ENCODE measurements at places on chromosomes 4 and X.

GRCh38 chr4:154124539-154125255, 335.8 kb upstream of the SFRP2 start:
- no peak for DNase-seq

DNA sequence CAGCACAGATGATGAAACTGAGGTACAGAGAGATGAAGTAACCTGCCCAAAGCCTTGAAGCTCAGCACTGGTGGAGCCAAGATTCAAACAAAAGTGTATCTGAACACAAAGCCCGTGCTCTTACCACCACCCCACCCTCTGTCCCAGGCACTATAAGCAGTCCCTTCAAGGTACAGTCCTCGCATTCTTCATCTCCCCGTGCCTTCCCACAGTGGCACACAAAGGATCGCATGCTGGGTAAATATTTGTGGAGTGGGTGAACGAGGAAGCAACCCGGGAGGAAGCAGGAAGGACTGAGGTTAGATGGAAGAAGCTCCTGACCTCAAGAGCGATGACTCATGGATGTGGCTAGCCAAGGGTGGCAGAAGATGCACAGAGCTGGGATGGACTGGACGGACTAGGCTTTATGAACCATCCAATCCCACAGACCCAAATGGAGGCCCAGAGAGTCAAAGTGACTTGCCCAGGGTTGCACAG, 18.4 kb downstream of the IQSEC2 start:
- DNase-seq: no peak

DNA sequence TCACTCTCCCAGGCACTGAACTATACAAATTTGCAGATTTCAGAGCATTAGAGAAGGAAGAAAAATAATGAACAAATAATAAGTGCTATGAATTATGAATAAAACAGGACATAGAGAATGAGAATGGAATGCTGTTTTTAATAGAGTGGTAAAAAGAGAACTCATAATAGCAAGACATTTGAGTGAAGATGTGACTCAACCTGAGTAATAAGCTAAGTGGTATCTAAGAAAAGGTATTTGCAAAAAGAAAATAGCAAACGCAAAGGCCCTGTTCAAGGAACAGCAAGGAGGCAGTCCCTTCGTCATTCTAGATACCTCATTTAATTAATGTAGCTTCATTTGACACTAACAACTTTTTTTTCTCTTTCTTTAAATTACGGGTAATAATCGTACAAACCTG, 1910.0 kb upstream of the TENM3 start:
- no peak for DNase-seq

DNA sequence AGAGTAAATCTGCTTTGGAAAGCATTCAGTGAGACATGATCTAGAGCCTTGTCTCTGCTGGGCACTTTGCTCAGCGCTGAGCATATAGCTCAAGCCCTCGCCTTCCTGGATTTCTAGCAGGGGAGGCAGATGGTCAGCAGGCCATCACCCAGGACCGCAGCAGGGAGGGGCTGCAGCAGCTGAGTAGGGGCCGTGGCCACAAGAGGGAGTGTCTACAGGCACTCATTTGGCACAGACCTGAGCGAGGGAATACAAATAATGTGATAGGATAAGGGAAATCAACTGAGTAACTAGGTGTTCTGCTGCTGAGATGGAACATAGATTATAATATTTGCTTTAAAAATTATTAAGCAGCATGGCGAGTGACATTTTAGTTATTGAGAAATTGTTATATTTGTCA, 30.2 kb downstream of the OFD1 start:
- no peak for DNase-seq

DNA sequence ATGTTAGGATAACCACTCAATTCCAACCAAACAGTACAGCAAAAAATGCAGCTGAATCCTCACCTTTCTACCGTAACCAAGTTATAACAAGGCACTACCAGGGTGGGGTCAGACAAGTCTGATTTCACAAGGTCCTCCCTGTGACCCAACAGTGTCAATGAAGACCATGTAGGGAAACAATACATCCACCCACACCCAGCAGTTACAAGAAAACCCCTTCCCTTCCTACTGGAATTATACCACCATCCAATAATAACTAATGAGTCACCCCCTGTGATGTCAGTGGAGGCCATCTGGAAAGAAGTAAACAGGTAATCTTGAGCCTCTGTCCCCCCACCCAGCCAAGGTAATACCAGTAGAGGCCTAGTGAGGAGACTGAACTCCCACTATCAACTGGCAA, 117.6 kb downstream of the FGF16 start:
- no peak for DNase-seq

GRCh38 chr4:41258783-41259182, 2.1 kb downstream of the UCHL1 start:
- no peak for DNase-seq
